ENCODE measurements at places on chromosomes 6 and 20.

GRCh38 chr20:5222919-5223634, 93.7 kb downstream of the PROKR2 start:
- DNase-seq: peak; percentile 43

DNA sequence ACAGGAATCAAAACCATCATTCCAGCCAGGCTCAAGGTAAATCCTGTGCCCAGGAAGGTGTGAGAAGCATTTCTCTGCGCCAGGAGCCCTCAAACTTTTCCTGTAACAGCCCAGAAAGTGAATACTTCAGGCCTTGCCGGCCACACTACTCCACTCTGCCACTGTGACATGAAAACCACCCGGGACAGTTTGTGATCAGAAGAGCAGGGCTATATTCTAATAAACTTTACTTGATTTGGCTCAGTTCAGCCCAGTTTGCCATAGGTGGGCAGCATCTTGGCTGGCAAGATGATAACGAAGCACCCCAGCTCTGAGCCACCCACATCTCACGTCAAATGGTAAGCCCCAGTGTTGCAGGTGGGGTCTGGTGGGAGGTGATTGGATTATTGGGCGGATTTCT, 249.4 kb downstream of the DLL1 start:
- no peak for DNase-seq

- no peak for DNase-seq
Observed at GRCh38 chr6:45450132-45450531, 72.4 kb upstream of the SUPT3H start.

DNA sequence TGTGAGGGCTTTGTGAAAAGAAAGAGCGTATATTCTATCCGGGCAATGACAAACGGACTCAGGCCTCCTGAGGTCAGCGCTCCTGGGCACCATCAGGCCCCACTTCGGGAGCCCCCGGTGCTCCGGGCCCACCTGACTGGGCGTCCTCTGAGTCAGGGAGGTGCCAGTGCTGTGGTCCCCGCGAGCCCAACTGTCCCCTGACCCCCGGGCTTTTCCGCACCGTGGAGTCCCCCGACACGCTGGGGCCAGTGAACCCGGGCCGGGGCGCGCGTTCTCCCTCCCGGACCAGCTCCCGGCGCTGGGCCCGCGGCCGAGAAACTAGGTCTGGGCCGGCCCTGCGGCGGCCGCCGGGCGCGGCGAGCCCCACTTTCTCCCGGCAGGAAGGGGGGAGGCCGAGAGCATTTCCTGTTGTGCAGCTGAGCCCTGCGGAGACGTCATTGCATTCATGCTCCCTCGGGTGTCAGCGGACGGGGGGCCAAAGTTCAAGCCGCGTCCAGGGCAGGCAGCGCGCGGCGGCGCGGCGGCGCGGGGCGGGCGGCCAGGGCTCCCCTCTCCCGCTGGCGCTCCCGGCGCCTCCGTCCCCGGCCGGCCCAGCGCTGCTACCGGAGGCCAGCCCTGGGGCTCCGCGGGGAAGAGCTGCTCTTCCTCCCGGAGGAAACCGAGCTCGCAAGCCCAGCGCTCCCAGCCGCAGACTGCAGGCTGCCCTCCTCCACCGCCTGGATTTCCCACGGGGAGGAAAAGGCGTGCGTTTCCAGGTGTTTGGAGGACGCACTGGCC, 18.3 kb downstream of the HIVEP2 start:
- DNase-seq: peak; percentile 83

- DNase-seq: no peak
Observed at GRCh38 chr20:19408971-19409370, 196.5 kb downstream of the SLC24A3 start.

DNA sequence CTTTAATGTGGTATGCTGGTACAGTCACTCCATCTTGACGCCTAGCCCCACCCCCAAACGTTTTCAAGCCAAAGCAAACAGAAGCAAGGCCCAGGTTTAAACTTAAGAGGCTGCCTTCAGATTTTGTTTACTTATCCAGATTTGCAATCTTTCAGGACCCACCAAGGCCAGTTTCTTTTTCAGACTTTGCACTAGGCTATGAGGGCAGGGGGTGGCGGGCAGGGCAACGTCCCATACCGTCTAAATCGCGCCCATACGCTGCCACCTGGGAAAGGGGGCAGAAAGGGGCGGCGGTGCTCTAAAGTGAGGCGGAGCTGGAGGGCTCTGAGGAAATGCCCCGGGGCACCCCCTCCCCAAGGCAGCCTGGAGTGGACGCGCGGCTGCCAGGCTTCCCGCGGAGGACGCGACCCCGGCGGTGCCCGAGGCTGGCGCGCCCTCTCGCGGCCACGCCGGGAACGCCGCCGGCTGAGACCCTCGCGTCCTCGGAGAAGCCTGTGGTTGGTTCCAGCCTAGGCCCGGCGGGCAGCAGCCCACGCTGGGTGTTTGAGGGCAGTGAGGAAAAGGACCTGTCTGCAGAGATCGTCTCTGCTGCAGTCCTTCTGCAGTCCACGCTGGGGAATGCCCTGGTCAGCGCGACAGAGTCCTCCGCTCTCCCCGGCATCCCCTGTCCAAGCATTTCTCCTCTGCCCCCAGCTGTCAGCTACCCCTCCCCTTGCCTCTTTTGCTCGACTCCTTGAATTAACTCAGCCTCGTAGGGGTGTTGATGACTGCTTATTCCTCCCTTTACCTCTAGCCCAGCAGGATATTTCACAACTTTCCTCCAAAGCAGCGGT, 129.2 kb upstream of the PRND start:
- no peak for DNase-seq

Data from C1 segment of cervical spinal cord (tissue), 14 donors.